ENCODE measurements at places on chromosomes 13 and 19. TPM values are rescaled to one million over a fixed set of nuclear protein-coding genes. Genes with fewer than 3 reads are reported as not detected.

DNA sequence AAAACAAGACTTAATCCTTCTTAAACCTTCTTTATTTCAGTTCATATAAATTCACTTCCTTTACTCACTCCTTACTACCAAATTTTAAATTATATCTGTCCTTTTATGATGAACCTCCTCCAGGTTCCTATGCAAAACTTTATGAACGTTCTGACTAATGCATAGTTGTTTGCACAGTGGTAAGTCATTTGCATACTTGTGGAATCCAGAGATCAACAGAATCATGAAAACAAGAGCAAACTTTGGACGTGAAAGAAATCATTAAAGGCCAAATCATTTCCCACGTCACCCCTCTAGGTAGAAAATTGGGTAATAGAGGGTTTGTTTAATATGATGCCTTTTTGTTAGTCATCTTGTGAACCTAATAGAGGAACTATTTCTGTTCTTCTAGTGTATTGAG, 32.3 kb upstream of the MYCBP2 start:
- no peaks in the 10 kb centered on the region for H3K4me1 ChIP-seq
- no peaks in the 10 kb centered on the region for H3K27me3 ChIP-seq
- no peak overlapping the region for H3K27ac ChIP-seq
- H3K4me3 ChIP-seq, result no peak overlapping the region

Gene FXYD5
- 84.5 TPM for total RNA-seq

DNA sequence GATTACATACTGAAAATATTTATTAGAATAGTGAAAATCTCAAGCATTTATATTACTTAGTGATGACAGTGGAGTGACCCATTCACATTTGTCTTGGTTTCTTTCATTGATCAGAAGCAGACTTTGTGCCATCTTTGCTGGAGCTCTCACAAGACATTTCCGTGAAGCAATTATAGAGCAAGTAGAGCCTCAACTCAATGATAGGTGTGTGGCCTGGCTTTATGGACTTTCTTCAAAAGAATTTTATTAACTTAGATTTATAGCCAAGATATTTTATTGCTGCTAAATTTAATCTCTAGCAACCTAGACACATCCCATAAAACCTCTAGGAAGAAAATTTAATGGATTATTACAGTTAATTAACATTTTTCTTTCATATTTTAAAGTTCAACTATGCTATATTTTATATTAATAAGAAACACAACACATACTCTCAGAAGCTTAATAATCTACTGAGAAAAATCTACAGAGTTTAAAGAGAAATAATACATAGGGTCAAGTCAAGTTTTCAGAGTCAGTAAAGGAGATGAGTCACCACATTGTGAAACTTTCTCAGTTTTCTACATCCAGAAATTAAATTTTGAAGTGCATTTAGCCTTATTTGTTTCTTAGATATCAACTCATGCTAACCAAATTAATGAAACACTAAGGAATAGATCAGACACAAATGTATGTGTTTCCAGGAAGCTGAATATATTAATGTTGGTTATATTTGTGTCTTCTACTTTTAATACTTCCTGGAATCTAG, 160.5 kb downstream of the LACC1 start:
- no peak overlapping the region for H3K27ac ChIP-seq
- no peaks in the 10 kb centered on the region for H3K4me1 ChIP-seq
- no peak overlapping the region for H3K4me3 ChIP-seq
- no peaks in the 10 kb centered on the region for H3K36me3 ChIP-seq

GRCh38 chr19:44851427-44851826, 5.3 kb downstream of the NECTIN2 start:
- H3K4me3 ChIP-seq, result no peak overlapping the region
- peaks cover 4% of the 10 kb centered on the region for H3K4me1 ChIP-seq
- H3K36me3 ChIP-seq, result no peaks in the 10 kb centered on the region
- H3K27me3 ChIP-seq, result no peaks in the 10 kb centered on the region

Gene METTL21C
- not detected for total RNA-seq

DNA sequence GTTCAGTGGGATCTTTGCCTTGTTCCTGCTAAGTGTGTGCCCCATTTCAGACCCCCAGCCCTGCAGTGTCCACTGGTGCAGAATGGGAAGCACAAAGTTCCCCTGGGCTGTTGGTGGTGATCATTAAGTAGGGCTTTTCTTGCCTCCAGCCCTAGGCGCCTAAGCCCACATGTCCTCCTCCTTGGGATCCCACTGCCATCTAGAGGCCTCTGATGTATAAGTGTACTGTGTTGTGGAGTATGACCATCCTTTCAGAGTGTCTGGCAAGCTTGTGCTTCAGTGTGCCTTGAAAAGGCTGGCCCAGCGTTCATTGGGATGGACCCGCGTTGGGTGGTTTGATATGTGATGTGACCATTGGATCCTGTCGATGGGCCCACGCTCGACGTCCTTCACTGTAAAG, 71.2 kb downstream of the WASF3 start:
- no peak overlapping the region for H3K27ac ChIP-seq
- H3K4me3 ChIP-seq, result no peak overlapping the region
- DNase-seq, result no peak
- no peaks in the 10 kb centered on the region for H3K27me3 ChIP-seq
- no peaks in the 10 kb centered on the region for H3K4me1 ChIP-seq
- H3K36me3 ChIP-seq, result no peaks in the 10 kb centered on the region

- no peaks in the 10 kb centered on the region for H3K27me3 ChIP-seq
- DNase-seq, result no peak
- H3K4me3 ChIP-seq, result no peak overlapping the region
- no peaks in the 10 kb centered on the region for H3K36me3 ChIP-seq
- H3K4me1 ChIP-seq, result no peaks in the 10 kb centered on the region
- no peak overlapping the region for H3K27ac ChIP-seq
These were observed 43.4 kb downstream of the BICRA start for GRCh38 chr19:47652285-47652684.

DNA sequence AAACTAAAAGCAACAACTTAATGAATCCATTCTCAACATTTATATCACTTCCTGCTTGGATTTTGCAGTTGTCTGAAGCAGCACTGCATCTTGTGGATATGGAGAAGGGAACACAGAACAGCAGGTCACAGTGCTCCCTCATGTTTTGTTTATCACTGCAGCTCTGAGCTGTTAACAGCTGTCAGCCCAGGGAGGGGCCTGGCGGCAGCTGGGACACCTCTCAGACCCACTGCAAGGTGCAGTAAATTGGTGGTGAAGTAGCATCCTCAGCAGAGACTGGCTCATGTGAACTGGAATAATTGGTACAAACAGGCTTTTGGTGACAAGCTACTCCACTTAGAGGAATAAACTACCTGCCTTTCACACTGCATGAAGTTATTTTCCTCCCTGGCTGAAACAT, 170.4 kb downstream of the LIG4 start:
- no peaks in the 10 kb centered on the region for H3K36me3 ChIP-seq
- H3K27me3 ChIP-seq, result no peaks in the 10 kb centered on the region
- H3K4me3 ChIP-seq, result no peak overlapping the region
- no peaks in the 10 kb centered on the region for H3K4me1 ChIP-seq

DNA sequence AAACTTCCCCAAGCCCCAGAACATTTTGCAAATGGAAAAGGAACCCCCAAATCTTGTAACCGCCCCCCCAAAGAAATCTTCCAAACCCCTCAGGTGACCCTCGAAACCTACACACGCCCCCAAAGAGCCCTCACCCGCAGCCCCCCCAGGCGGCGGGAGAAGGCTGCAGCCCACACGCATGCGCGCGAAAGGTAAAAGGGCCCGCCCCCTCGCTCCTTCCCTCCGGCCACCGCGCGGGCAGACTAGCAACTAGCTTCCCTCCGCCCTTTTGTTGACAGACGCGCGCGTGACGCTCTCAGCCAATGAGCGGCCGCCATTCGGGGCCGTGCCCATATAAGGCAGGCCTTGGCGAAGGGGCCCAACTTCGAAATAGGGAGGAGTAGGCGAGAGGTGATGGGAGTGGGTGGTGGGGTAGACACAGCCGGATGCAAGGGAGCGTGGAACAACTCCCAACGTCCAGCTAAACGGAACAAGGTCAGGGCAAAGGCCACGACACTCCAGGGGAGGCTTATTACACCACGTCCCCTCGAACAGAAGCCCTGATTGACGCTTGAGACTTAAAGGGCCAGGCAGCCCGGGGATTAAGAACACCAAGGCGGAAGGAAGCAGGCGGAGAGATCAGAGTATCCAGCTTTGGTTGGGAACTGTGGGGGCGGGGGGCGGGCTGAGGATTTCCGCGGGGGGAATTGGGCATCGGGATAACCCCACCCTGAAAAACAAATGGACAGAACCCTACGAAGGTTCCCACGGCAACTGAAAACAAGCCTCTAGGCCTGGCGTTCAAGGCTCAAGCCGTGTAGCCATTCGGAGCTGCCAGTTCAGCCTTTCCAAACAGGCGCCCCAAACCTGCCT, 13.3 kb downstream of the FBXO46 start:
- DNase-seq, result peak; percentile 100
- peak overlapping the region; percentile 88 for H3K27ac ChIP-seq
- H3K36me3 ChIP-seq, result peaks cover 2% of the 10 kb centered on the region
- H3K27me3 ChIP-seq, result no peaks in the 10 kb centered on the region

Gene LHFPL6
- 59.2 TPM for total RNA-seq

DNA sequence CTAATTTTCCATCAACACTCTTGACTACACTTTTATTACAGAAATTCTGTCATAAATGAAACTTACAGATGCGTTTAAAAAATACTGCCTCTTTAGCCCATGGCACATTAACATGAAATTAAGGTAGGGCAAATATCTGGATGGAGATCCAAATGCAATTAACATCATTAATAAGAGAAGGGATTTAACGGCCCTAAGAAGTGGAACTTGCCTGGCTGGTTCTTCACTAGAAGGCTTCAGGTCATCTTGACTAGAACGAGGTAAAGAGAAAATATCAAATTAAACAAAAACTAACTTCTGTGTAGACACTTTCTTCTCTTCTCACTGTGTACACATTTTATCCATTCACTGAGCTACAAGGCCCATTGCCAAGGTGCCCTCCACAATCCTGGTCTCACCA, 1093.4 kb downstream of the EFNB2 start:
- H3K36me3 ChIP-seq, result no peaks in the 10 kb centered on the region
- no peak overlapping the region for H3K27ac ChIP-seq
- H3K27me3 ChIP-seq, result no peaks in the 10 kb centered on the region
- H3K4me3 ChIP-seq, result no peak overlapping the region
- no peaks in the 10 kb centered on the region for H3K4me1 ChIP-seq
- DNase-seq, result no peak

GRCh38 chr13:23160638-23161480, 19.9 kb upstream of the SGCG start:
- no peaks in the 10 kb centered on the region for H3K36me3 ChIP-seq
- DNase-seq, result no peak
- no peaks in the 10 kb centered on the region for H3K4me1 ChIP-seq

DNA sequence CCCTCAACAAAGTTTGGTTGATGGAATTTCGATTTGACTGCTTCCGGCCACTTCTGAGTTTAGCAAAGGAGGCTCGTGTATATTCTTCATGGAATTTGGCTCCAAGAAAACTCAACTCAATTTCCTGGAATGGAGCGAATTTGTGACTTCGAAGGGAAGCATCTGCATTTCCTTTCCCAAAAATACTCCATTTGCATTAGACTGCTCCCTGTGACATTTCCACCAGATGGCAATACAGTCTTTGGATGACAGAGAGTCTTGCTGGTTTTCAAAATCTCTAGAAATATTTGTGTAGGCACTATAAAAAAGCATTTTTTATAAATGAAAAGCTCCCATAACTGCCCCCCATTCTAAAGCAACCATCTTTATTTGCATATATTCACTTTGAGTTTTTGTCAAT, 4.1 kb downstream of the C1QTNF9 start:
- DNase-seq, result peak; percentile 13
- no peak overlapping the region for H3K27ac ChIP-seq
- no peaks in the 10 kb centered on the region for H3K27me3 ChIP-seq
- no peak overlapping the region for H3K4me3 ChIP-seq
- H3K4me1 ChIP-seq, result no peaks in the 10 kb centered on the region

GRCh38 chr13:34722922-34723321, 219.1 kb upstream of the NBEA start:
- DNase-seq, result no peak
- no peaks in the 10 kb centered on the region for H3K27me3 ChIP-seq
- H3K27ac ChIP-seq, result no peak overlapping the region
- no peaks in the 10 kb centered on the region for H3K36me3 ChIP-seq
- H3K4me3 ChIP-seq, result no peak overlapping the region

DNA sequence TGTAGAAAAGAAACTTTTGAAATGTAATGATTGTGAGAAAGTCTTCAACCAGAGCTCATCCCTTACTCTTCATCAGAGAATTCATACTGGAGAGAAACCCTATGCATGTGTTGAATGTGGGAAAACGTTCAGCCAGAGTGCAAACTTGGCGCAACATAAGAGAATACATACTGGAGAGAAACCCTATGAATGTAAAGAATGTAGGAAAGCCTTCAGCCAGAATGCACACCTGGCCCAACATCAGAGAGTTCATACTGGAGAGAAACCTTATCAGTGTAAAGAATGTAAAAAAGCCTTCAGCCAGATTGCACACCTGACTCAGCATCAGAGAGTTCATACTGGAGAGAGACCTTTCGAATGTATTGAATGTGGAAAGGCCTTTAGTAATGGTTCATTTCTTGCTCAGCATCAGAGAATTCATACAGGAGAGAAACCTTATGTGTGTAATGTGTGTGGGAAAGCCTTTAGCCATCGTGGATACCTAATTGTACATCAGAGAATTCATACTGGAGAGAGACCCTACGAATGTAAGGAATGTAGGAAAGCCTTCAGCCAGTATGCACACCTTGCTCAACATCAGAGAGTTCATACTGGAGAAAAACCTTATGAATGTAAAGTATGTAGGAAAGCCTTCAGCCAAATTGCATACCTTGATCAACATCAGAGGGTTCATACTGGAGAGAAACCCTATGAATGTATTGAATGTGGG, 19.3 kb downstream of the ZNF583 start:
- peak overlapping the region; percentile 25 for H3K4me3 ChIP-seq
- no peak overlapping the region for H3K27ac ChIP-seq
- peaks cover 14% of the 10 kb centered on the region for H3K36me3 ChIP-seq
- no peaks in the 10 kb centered on the region for H3K27me3 ChIP-seq
- H3K4me1 ChIP-seq, result no peaks in the 10 kb centered on the region

DNA sequence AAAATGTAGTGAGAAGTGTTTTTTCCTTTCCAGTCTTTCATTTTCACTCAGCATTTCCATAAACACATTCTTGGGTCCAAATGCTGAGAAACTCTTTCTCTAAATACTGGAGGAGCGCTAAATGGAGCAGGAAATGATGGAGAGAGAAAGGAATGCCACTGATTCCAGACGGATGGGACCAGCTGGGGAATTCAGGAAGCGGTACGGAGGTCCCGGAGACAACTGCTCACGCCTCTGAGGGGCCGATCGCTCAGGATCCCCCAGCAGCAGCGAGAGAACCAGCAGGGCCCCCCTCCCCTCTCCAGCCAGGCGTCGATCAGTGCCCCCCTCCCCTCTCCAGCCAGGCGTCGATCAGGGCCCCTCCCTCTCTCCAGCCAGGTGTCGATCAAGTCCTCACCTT, 13.2 kb downstream of the RASA3 start:
- no peak for DNase-seq
- H3K4me1 ChIP-seq, result peaks cover 15% of the 10 kb centered on the region
- no peaks in the 10 kb centered on the region for H3K36me3 ChIP-seq
